AG09309 (cell line): ENCODE measurements at places on chromosomes 7 and 10.

DNA sequence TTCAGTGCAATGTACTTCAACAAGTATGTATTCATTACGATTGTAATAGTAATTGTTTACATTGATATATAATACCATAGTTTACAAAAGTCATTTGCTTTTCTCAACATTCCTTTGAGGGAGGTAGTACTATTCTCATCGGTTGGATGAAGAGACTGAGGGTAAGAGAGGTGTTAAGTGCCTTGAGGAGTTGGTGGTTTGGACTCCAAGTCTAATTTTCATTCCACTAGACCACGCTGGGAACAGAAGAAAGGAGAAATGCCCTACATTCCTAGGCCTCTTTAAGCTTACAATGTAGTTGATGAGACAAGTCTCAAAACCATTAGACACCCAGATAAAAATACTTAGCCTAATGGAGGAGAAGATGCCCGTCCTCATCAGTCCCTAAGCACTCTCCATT lies 28.6 kb downstream of the CDK1 start:
- no peak for DNase-seq

- DNase-seq = peak; percentile 37
These were observed 12.9 kb downstream of the SEC31B start for GRCh38 chr10:100506596-100507356.

GRCh38 chr10:3258394-3258793 lies 85.8 kb upstream of the PITRM1 start:
- DNase-seq = no peak

- DNase-seq = no peak
These were observed 1227.5 kb upstream of the C7orf33 start for GRCh38 chr7:147363101-147363500.

DNA sequence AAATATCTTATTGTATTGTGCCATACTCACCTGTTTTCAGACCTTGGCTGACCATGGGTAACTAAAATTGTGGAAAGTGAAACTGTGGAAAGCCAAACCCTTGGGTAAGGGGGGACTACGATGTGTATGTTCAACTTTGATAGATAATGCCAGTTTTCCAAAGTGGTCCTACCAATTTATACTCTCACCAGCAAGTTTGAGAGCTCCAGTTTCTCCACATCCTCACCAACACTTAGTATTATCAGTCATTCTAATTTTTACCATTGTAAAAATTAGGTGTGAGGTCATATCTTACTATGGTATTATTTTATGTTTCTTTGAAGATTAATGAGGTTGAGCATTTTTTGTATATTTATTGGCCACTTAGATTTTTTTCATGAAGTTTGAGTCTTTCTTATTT lies 346.9 kb upstream of the PODXL start:
- no peak for DNase-seq

DNA sequence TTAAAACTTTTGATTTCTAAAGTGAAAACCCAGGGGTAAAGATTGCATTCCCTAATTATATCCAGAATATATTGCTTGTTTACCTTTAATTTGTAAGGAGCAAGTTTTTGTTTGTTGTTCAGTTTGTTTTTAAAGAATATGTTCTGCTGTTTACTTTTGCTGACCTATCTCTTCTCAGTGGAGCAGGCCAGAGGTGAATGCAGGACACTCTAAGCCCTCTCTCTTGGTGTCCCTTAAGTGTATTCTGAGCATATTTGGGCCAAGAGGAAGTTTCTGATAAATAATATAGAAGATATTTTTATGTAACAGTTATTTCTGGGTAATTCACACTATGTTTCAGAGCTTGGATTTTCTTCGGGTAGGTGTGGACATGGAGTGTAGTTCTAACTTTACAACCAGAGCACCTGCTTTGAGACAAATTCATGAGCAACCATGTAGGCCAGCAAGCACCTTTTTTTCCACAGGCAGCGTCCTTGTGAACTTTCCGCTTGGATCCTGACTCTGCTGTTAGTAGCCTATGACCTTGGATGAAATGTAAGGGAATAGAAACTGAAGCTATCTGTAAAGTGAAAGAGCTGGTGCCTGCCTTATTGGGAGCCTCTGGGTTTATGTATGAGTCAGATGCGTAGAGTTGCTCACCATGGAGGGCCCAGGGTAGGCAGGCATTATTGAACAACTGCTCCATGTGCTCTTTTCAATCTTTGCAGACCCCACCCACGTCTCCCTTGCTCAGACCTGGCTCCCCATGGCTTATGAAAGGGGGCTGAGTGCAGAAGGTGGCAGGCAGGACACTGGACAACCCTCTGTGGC lies 16.1 kb downstream of the OGDH start:
- DNase-seq = no peak

- DNase-seq = no peak
These were observed 183.4 kb downstream of the SORCS3 start for GRCh38 chr10:104824380-104825006.

DNA sequence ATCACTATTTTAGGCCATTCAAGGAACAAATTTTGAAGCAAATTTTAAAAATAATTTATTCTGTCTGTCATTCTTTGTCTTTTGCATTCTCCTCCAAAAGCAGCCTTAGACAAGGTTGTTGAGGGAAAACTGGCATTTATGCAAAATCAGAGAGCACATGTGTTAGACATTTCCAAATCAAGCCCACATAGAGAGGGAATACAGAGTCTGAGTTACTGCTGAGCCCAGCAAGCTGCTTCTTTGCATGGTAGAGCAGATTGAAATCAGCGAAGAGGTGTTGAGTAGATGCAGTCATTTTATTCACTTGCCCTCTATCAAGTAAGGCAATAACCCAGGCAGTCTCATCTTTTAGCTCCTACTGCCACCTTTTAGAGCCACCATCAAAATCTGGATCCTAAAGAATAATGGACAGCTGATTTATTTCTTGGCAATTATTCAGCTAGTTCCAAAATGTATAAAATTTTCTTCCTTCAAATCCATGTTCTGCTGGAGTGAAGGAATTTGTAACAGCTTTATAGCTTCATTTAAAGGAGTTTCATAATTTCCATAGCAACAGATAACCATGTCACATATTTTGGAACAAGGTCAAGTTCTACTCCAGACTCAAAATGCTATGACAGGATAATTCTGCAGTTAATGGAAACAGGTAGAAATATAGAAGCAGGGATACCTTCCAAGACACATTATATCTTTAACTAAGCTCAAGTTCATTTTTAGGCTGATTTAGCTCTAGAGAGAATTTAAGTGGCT lies 7.3 kb upstream of the PCDH15 start:
- no peak for DNase-seq

GRCh38 chr10:21048068-21048467 lies 151.0 kb upstream of the NEBL start:
- no peak for DNase-seq

DNA sequence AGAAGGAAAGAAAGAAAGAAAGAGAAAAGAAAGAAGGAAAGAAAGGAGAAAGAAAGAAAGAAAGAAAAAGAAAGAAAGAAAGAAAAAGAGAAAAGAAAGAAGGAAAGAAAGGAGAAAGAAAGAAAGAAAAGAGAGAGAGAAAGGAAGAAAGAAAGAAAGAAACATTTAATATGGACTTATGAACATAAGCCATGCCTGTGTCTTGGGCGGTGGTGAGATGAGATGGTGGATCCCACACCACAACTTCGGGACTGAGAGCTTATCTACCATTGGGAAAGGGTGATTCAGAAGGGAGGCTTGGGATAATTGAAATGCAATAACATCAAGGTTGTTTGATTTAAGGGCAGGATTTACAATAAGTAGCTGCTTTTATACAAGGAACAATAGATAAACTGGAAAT lies 843.9 kb upstream of the AUTS2 start:
- no peak for DNase-seq

- DNase-seq = no peak
These were observed 187.2 kb downstream of the FGFR2 start for GRCh38 chr10:121411004-121411403.
